Inflammatory macrophage treated with lipopolysaccharide for 4 hours (primary cell): ENCODE measurements at places on chromosomes 3 and 15.
A peak's percentile ranks its signal among the peaks of the same experiment; 100 is the strongest.

- DNase-seq, result no peak
Observed at GRCh38 chr15:74443100-74443909, 9.5 kb upstream of the SEMA7A start.

- DNase-seq, result no peak
Observed at GRCh38 chr3:83601704-83602103, 1357.1 kb upstream of the CADM2 start.

- DNase-seq, result no peak
Observed at GRCh38 chr15:78691167-78691850, 50.3 kb upstream of the CHRNB4 start.

GRCh38 chr3:36606871-36607765 lies 157.2 kb downstream of the DCLK3 start:
- DNase-seq, result no peak

- DNase-seq, result peak; percentile 3
Observed at GRCh38 chr15:55106155-55106554, 90.6 kb downstream of the RSL24D1 start.

DNA sequence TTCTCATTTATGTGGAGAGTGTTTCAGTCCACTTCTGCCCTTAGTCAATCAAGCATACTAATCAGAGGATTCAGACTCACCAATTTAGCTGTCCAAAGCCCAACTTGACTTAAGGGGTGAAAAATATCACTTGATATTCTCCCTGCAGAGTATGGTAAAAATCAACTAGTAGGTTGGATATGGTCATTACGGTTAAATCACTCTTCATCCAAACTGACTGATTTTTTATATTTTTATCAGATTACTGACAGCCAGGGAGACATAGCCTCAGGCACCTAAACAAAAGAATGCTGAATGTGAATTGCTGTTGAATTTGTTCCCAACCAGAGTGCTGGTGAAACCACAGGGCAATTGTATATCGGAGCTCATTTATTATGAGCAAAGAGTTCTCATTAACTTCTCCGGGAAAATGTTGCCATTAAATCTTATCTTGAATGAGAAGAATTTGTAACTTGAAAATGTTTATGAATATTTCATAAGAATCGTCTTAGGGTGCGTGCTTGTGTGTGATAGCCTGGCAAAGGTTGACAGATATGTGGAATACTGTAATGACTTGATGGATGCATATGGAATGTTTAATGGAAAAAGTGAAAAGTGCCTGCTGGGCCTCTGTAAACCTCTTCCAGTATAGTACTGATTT lies 411.2 kb downstream of the NAALADL2 start:
- DNase-seq, result no peak

- DNase-seq, result no peak
Observed at GRCh38 chr3:106759731-106760130, 617.5 kb upstream of the CCDC54 start.

DNA sequence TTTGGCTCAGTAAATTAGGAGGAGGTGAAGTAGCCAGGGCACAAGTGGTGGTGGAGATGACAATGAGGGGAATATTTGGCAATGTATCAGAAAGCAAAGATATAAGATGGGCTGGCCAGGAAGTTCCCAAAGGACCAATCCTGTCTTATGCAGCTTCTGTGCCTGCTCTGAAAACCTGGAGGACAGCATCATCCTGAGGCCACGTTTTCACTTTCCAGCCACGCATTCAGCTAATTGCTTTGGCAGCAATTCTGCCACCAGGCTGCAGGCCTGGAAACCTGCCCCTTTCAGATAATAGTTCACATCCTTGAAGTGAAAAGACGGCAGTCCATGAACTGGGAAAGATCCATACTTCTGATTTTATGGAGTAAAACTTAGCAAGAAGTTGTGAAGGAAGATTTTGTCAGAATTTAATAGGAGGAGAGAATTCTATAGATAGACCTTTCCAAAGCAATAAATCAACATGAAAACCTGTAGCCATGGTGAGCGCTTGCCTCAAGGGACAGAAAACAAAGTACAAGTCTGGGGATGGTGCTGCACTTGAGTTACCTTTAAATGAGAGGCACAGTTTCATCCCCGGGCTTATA lies 682.5 kb downstream of the GRM7 start:
- no peak for DNase-seq

- no peak for DNase-seq
Observed at GRCh38 chr15:55110446-55110845, 86.3 kb downstream of the RSL24D1 start.

DNA sequence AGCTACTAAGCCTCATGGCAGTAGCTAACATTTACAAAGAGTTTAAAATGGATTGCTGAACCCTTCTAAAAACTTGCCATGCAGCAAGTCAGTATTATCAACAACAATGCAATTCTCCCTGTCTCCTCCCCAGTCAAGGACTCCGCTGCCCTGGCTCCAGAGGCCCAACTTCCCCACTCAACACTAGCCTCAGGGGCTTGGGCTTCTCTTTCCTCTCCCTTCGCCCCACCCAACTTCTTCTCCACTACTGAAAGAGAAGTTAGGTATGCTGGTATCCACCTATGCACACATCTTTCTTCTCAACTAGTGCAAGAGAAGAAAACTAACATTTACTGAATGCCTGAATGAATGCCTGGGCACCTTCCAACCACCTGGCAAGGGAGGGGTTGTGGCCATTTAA lies 30.7 kb downstream of the TLE3 start:
- no peak for DNase-seq

- DNase-seq, result no peak
Observed at GRCh38 chr3:124627501-124627908, 102.7 kb upstream of the UMPS start.

- peak; percentile 18 for DNase-seq
Observed at GRCh38 chr3:10753964-10754363, 62.1 kb upstream of the SLC6A11 start.

- no peak for DNase-seq
Observed at GRCh38 chr3:43104660-43105595, 951 bp downstream of the POMGNT2 start.

DNA sequence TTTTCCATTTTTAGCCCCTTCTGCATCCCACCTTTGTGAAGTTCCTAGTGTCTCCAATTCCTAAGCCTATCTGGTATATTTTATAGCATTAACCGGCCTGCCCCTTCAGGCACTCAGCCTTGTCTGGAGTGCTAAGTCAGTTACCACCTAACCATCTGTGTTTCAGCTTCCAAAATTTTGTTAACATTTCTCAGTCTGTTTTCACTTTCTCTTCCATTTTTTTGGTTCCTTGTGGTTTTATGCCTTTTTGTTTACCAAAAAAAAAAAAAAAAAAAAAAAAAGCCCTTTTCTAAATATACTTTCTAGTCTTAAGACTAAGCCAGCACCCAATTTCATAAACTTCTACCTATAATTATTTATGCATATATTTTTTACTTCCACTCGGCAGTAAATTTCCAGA lies 92.4 kb downstream of the CSNK1G1 start:
- DNase-seq, result peak; percentile 58

DNA sequence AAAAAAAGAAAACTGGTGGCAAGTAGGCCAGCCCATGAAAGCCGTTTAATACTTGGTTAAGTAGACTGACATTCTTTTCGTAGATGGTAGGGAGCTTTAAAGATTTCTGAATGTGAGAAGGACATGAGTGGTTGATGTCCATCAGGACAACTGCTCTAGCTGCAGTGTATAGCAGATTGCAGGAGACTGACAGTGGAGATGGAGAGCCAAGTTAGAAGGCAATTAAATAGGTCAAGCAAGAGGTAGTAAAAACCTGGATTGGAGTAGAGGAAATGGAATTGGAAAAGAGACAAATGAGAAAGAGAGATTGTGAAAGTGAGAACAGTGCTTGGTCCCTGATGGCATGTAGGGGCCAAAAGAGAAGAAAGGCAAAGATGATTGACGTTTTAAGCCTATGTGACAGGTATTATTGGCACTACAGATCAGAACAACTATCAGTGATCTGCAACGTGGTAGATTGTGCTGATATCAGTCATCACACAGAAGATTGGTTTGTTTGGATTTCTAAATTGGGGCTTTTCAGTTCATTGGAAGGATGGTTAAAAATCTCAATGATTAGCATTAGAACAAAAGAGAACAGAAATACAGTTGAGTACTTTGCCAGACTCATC lies 74.0 kb downstream of the CNTN4 start:
- DNase-seq, result no peak

GRCh38 chr3:175777965-175778364 lies 918.8 kb downstream of the NAALADL2 start:
- no peak for DNase-seq

DNA sequence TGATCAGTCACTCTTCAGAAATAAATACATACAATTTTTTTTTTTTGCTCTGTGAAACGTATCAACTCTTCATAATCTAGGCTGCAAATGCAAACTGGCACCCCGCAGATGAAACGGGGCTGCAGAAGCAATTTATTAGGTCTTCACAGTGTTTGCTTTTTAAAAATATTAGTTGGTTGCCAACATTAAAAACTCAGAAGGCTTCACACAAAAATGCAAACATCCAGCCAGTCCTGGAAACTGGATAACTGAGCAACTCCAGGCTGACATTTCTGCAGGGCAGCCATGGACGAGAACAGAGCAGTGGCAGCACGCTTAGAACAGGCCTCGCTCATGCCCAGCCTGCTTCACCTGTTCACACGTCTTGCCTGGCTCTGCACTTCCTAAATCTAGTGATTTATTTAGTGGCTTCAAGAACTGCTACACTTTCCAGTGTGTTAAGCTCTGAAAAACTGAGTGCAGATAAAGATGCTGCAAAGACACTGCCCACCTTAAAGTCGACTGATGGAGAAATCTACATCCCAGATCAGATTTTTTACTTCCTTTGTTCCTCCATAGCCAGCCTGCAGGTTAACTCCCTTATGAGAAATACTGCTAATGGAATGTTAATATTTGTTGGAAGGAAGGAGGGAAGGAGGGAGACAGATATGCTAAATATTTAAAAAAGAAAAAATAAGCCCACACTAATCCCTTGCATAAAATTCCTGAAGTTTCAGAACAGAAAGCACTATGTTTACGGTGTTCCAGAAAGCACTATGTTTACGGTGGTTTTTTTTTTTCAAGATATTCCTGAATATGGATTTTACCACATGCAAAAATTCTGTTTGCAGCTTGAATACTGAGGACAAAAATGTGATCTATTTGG lies 53.6 kb downstream of the SETMAR start:
- no peak for DNase-seq

- peak; percentile 46 for DNase-seq
Observed at GRCh38 chr3:14451844-14452739, 49.7 kb downstream of the SLC6A6 start.

GRCh38 chr3:71503525-71504249 lies 79.8 kb downstream of the FOXP1 start:
- peak; percentile 49 for DNase-seq
